ENCODE measurements at places on chromosomes 7 and 10.

DNA sequence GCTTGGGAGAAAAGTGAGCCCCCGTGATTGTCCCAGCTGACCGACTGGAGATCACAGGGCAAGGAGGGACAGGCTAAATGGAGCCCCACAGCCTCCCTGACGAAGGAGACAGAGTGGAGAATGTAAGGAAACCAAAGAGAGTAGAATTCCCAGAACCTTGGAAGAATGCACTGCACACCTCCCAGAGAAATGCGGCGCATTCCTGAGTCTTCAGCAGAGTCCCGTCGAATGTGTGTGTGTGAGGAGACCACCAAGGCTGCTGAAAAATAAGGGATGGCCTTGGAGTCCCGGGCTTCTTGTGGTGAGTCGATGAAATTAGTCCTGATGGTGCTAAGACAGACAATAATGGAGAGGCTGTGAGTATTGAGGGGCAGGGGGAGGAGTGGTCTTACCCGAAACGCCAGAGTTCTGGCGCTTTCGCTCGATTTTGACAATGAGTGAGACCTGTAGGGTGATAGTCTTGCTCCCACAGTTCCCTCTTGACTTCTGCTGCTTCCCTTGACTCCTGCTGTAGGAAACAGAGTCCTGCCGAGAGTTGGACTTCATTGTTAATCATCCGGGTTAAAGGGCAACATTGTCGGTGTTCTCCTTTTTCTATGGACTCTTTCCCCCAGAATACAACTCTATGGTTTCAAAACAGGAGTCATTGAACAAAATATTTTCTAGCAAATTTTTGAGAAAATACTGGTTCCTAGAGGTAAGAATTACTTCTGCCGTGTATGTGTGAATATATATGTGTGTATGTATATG, 103.2 kb downstream of the CNNM2 start:
- no peak for DNase-seq

DNA sequence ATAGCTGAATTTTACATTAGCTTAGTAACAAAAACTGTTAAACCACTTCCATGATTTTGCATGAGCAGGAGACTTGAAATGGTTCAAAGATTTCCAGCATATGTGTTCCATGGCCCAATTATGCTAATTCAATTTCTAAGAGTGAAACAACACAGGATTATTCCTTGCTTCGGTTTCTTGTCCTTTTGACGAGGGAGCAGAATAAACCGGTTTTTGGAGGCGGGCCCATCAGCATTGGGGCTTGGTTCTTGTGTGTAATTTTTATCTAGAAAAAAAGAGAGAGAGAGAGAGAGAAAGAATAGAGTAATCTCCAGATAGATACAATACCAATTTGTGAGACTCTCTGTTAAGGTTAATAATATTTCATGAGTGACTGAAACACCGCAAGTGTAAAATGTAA, 159.5 kb upstream of the ETV1 start:
- DNase-seq, result no peak

DNA sequence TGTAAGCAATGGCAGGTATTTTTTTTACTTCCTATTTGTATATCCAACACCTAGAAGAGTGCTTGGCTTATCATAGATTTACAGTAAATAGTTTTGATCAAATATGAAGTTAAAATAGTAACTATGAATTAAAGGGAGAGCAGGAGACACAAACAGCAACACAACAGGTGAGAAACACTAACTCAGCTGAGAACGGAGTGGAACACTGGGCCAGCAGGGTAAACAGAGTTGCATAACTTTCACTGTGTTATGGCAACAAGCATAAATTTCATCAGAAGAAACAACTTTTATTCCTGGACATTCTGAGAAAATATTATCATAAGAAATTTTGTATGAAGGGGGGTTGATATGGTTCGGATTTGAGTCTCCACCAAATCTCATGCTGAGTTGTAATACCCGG, 52.2 kb upstream of the SMIM30 start:
- no peak for DNase-seq

GRCh38 chr7:27767374-27767773, 27.4 kb downstream of the TAX1BP1 start:
- DNase-seq, result no peak

DNA sequence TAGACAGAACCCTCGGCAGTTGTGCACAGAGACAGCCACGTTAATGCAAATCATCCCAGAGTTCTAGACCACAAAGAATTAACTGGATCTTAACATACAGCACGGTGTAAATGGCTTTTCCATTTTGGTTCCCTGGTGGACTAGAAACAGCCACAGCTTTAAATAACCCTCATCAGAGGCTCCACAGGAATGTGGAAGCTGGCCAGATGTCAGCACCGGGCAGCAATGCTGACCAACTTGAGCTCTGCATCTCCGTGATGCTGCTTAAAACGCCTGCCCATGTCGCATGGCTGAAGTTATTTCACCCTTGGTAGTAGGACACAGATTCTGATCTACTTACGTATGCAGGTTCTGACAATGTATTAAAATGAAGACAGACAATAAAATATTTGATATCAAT, 24.5 kb downstream of the RSU1 start:
- DNase-seq, result no peak

GRCh38 chr7:148824864-148825263, 59.2 kb downstream of the EZH2 start:
- no peak for DNase-seq

DNA sequence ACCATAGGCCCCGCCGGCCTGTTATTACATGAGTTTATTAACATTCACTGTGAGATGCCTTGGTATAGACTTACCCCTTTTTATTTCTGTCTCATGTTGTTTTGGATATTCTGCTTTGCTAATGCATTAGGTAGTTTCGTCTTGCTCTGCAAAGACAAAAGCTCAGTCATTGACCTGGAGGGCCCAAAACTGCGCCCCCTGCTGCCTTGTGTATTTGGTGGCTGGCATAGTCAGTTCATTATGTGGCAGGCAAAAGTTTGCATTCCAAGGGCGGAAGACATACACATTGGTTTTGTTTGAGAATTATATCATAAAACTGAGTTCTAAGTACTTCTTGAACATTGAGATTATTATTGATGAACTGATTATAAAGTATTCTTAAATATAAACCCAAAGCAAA, 372.5 kb downstream of the SDK1 start:
- no peak for DNase-seq

GRCh38 chr7:41334071-41334862, 368.6 kb downstream of the INHBA start:
- DNase-seq, result no peak

GRCh38 chr7:157468221-157469111, 131.7 kb downstream of the DNAJB6 start:
- DNase-seq, result no peak

DNA sequence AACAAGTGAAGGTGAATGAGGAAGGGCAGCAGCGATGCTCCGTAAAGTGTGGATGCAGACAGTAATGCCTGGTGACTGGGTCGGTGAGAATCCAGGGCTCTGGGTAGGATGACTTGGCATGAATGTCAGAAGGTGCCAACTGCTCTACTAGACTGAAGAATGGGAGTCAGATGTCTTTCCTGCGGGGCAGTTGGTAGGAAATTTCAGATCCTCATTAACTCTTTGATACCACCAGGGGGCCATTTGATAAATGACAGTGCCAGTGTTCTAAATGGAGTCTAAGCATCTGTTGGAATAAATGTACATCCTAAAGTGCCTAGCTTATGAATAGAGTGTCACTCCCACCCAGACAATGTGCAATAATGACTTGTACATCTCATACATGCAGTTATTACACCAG, 462.0 kb downstream of the GRM8 start:
- DNase-seq, result no peak

DNA sequence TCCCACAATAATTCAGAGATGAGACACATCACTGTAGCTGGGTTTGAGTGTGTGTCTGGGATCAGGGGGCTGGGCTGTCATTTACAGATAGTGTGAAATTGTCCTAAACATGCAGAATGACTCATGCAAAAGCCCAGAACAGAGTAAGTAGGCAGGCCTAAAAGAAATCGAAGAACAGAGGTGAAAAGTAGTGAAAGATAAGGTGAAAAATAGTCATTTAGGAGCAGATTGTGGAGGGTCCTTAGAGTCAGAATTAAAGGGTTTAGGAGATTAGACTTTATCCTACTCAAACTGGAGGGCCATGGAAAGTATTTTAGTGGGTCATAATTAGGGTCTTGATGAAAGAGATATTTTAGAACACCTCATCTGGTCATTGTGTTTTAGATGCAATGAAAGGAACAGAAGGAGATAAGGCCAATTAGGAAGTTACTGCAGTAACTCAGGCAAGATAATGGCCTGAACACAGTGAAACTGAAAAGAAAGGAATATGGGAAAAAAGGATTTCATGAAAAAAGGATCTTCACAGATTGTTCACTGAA, 58.3 kb upstream of the NEBL start:
- DNase-seq, result no peak

GRCh38 chr10:34776090-34776690, 38.9 kb downstream of the PARD3 start:
- DNase-seq, result no peak

GRCh38 chr10:46079831-46080585, 33.9 kb upstream of the MSMB start:
- no peak for DNase-seq

GRCh38 chr10:44389556-44389955, 4.7 kb upstream of the CXCL12 start:
- DNase-seq, result no peak

DNA sequence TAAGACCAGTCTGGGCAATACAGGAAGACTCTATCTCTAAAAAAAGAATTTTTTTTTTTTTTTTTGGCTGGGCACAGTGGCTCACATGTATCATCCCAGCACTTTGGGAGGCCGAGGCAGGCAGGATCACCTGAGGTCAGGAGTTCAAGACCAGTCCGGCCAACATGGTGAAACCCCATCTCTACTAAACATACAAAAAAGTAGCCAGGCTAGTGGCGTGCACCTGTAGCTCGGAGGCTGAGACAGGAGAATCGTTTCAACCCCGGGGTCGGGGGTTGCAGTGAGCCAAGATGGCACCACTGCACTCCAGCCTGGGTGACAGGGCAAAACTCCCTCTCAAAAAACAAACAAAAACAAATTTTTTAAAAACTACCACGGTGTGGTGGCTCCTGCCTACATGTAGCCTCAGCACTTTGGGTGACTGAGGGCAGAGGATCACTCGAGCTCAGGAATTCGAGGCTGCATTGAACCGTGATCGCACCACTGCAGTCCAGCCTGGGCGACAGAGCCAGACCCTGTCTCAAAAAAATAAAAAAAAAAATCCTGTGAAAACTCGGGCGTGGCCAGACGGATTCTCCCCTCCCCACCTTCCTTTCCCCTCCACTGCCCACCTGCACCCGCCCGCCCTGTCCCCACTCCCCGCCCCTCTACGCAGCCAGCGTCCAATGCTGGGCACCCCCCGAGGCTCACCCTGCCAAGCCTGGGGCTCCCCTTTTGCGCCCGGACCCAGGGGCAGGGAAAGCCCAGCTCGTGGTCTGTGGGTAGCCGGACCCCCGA, 745 bp upstream of the ORAI2 start:
- no peak for DNase-seq

- DNase-seq, result no peak
Measured at GRCh38 chr7:132881317-132881716, 200.6 kb downstream of the CHCHD3 start.

DNA sequence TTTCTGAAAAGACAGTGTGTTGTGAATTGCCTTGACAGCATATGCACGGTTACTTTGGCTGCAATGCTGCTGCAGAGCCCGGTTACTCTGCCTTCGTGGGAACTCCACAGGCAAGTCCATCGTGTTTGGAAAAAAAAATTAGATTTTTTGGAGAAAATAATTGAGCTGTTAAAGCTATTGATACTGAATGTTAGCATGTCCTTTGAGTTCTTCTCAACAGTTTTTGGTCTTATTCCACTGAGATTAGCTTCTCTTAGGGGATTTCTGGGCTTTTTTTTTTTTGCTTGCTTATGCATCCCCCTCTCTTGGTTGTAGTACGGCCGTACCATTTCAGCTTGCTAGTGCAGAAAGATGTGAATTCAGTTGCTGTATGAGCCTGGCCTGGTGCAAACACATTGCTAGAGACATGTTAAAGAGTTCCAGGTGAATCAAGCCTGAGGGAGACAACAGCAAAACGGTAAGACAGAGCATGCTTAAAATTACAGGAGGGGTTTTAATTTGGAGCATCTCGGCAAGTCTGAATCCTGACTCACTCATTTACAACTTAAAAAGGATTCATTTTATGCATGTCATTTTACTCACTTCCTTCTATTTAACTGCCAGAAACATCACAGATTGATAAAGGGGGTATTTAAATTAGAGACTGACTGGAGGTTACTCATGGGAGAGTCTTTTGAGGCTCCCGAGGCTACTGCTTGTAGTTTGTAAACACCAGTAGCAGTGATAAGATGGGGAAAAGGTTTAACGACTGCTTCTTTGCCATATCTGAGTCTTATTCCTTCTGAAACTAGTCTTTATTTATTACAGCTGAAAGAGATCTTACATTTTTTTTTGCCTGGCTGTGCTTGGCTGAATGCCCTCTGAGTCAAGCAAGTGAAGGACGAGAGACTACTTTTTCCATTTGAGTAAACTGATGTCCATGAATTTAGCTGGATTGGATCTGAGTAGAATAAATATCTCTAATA, 113.7 kb downstream of the CDK14 start:
- no peak for DNase-seq

GRCh38 chr10:102675011-102675665, 30.9 kb downstream of the TRIM8 start:
- DNase-seq, result no peak

DNA sequence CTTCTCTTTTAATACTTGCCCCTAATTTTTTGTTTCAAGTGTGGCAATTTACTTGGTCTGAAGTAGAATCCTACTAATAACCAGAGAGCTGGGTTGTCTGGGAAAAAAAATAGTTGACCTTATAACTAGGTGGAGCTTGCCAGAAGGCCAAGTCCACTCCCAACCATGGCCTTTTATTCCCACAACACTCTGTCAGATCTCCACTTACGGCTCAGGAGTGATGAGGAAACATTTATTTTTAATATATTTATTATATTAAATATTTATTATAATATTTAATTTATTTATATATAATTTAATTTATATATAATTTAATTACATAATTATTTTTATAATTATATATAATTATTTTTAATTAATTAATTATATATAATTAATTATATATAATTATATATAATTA, 58.8 kb downstream of the TSPAN12 start:
- DNase-seq, result no peak

- DNase-seq, result no peak
Measured at GRCh38 chr7:20404320-20404719, 73.6 kb downstream of the ITGB8 start.

DNA sequence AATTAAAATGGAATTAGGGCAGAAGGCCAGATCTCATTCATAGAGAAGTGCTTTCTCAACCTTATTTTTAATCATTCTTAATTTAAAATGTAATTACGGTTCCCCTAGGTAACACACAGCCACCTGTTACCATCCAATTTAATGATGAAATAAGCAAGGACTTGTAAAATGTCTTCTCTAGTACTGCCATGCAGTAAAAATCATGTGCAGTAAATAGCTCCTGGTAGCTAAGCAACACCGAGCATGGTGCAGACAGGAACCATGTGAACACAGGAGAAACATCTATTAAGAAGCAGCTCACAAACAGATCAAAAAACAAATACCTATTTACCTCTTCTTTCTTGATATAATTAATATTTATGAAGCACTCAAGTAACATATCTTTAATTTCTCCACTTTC, 15.1 kb downstream of the NCAPG2 start:
- no peak for DNase-seq
